ENCODE measurements at places on chromosomes 4 and X.

- H3K4me1 ChIP-seq, result no peaks in the 10 kb centered on the region
- no peak overlapping the region for H3K4me3 ChIP-seq
- no peaks in the 10 kb centered on the region for H3K27me3 ChIP-seq
- DNase-seq, result no peak
- H3K27ac ChIP-seq, result no peak overlapping the region
Observed at GRCh38 chr4:188596021-188596420, 456.8 kb downstream of the TRIML1 start.

GRCh38 chr4:76302826-76303438 lies 3.6 kb upstream of the STBD1 start:
- H3K4me3 ChIP-seq, result no peak overlapping the region
- H3K36me3 ChIP-seq, result no peaks in the 10 kb centered on the region
- no peak overlapping the region for H3K27ac ChIP-seq
- no peaks in the 10 kb centered on the region for H3K4me1 ChIP-seq
- H3K27me3 ChIP-seq, result no peaks in the 10 kb centered on the region

DNA sequence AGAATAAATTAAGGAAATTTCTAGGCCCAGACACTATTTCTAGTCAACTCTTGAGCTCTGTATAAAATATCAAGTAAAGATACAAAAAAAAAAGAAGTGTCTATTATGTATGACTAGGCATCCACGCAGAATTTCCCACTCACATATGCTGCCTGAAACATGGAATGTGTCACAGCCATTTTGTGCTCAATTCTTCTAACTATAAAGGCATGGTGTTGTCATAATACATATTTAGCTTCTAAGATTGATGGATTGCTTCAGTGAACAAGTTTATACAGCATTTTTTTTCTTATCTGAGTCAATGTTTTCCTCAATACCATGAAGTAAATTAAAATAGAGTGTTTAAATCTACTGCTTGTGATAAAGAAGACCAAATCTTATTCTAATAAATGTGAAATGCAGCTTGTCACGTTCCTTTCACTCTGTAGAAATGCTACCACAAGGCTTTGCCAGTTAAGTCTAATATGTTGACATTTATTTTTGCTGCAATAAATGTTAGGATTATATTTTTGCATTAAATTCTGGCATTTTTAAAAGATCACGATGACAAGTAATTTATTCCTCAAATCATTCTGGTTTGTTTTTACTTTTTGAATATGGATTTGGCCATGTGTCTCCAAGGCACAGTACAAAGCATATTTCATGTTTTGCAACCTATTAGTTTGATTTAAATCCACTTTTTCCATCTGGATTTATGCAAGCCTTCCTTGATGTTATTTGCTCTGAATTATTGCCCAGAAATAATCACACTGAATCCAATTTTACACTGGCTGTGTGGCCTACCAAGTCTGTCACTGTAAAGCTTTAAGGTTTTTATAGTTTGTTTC lies 1829.0 kb upstream of the PCDH7 start:
- no peak overlapping the region for H3K27ac ChIP-seq
- H3K4me1 ChIP-seq, result no peaks in the 10 kb centered on the region
- no peak for DNase-seq
- no peak overlapping the region for H3K4me3 ChIP-seq
- no peaks in the 10 kb centered on the region for H3K27me3 ChIP-seq
- no peaks in the 10 kb centered on the region for H3K36me3 ChIP-seq

- H3K36me3 ChIP-seq, result no peaks in the 10 kb centered on the region
- no peaks in the 10 kb centered on the region for H3K27me3 ChIP-seq
- H3K4me3 ChIP-seq, result no peak overlapping the region
Observed at GRCh38 chrX:104284507-104284906, 29.8 kb upstream of the ESX1 start.

GRCh38 chr4:105158837-105159236 lies 12.2 kb downstream of the TET2 start:
- H3K27ac ChIP-seq, result no peak overlapping the region
- H3K4me1 ChIP-seq, result no peaks in the 10 kb centered on the region
- no peak for DNase-seq
- H3K36me3 ChIP-seq, result no peaks in the 10 kb centered on the region

GRCh38 chr4:1985780-1986577 lies 22.8 kb downstream of the NELFA start:
- no peak overlapping the region for H3K27ac ChIP-seq
- peaks cover 76% of the 10 kb centered on the region for H3K36me3 ChIP-seq
- H3K4me1 ChIP-seq, result no peaks in the 10 kb centered on the region
- H3K27me3 ChIP-seq, result no peaks in the 10 kb centered on the region

DNA sequence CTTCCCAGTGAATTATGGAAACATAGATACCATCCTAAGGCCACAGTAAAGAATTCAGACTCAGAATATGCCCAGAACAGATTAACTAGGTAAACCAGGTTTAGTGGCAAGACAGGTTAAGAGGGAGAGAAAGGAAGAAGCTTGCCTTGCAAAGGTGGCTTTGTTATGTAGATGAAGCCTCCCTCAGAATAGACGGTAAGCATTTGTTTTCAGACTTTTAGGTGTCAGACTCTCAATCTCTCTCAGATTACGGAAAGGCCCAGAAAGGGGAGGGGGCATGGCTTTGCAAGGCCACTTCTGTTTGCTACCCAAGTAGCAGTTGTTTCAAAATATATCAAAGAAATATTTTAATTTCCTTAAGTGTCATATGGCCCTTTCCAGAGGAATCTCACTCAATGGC lies 457.1 kb upstream of the BOD1L1 start:
- no peak overlapping the region for H3K4me3 ChIP-seq
- no peak for DNase-seq
- no peaks in the 10 kb centered on the region for H3K4me1 ChIP-seq
- H3K27me3 ChIP-seq, result no peaks in the 10 kb centered on the region
- no peaks in the 10 kb centered on the region for H3K36me3 ChIP-seq
- H3K27ac ChIP-seq, result no peak overlapping the region

GRCh38 chrX:81308086-81308829 lies 106.4 kb downstream of the SH3BGRL start:
- no peaks in the 10 kb centered on the region for H3K27me3 ChIP-seq
- H3K27ac ChIP-seq, result no peak overlapping the region
- H3K4me3 ChIP-seq, result no peak overlapping the region
- no peaks in the 10 kb centered on the region for H3K4me1 ChIP-seq
- DNase-seq, result no peak

DNA sequence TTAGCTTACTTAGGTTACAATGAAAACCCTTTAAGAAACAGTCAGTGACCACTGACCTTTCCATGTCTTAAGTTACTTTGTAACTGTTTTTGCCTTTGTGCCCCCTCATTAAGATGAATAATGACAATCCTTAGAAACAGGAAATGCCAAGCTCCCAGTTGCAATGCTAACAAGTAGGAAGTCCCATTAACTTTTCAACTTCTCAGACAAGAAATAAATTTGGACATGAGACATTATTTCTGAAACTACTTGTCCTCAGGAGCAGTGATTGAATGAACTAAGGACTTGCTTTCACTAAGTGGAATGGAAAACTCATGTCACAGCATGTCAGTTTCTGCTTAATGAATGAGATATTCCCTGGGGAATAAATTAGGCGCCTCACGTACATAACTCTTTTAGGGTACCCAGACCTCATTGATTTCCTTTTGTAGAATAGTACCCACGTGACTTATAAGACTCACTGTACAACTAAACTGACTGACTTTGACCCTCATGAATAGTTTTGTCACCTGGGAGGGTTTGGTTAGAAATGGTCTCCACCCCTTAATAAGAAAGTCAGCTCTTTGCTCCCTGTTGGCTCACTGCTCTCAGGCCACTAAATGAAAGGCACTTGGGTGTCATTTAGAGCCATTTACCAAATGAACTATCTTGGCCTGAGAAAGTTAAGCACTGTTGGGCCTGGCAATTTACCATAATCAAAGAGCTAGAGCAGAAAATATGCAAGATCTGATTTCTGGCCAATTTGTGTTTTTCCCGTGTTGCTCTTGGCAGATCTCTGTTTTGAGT lies 383.9 kb downstream of the RPA4 start:
- no peaks in the 10 kb centered on the region for H3K36me3 ChIP-seq
- no peak overlapping the region for H3K4me3 ChIP-seq
- no peak overlapping the region for H3K27ac ChIP-seq
- H3K27me3 ChIP-seq, result no peaks in the 10 kb centered on the region
- H3K4me1 ChIP-seq, result no peaks in the 10 kb centered on the region

DNA sequence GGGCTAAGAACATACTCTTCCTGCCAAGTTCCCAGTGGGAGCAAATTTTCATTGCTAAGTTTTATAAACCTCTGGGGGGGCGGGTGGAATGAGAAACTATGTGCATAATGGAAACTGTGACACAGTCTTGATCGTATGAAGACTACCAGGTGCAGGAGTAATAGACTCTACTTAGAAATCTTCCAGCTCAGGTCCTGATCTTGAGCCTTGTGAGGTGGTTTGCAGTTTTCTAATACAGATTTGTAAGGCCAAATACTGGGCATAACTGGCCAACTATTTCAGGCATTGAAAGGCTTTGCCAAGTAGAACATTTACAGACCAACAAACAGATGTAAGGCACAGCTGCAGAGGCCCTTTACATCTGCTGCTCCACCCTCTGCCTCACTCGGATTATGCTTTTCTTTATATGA lies 89.7 kb upstream of the CBR4 start:
- no peak overlapping the region for H3K4me3 ChIP-seq
- H3K36me3 ChIP-seq, result peaks cover 4% of the 10 kb centered on the region
- H3K27ac ChIP-seq, result peak overlapping the region; percentile 79
- H3K4me1 ChIP-seq, result peaks cover 7% of the 10 kb centered on the region
- no peaks in the 10 kb centered on the region for H3K27me3 ChIP-seq

DNA sequence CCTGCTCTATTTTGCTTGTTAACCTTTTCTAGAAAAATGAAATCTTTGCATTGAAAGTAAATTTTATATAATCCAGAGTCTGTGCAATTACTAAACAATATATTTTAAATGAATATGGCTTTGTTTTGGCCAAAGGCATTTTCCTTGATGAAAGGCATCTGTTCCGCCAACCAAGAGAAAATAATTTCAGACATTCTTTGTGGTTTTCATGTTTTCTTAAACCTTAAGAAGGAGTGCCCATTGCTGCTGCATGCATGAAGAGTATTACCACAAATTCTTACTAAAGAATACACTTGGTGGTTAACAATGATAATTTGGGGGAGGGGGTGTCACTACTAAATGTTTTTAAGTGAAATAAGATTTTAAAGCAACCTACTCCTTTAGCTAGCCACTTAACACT lies 2.7 kb upstream of the PDGFC start:
- H3K27me3 ChIP-seq, result no peaks in the 10 kb centered on the region
- no peak overlapping the region for H3K27ac ChIP-seq
- no peak overlapping the region for H3K4me3 ChIP-seq
- no peak for DNase-seq
- H3K36me3 ChIP-seq, result no peaks in the 10 kb centered on the region

GRCh38 chr4:40458109-40458508 lies 123.0 kb downstream of the CHRNA9 start:
- no peak for DNase-seq
- no peaks in the 10 kb centered on the region for H3K36me3 ChIP-seq
- H3K27ac ChIP-seq, result no peak overlapping the region
- H3K4me3 ChIP-seq, result no peak overlapping the region

DNA sequence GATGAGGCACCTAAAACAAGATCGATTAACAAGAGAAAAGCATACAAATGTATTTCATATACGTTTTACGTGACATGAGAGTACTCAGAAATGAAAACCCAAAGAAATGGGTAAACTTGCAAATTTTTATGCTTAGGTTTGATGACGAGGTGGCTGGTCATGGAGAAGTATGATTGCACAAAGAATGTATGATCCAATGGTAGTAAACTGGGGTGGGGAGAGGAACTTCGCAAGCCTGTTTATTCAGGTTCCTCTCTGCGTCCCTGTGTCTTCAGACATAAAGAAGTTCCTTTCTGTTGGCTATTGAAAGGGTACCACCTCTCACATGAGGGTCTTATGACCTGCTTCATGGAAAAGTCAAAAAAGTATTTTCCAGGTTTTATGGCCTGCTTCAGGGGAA lies 309.2 kb downstream of the BCOR start:
- no peak overlapping the region for H3K4me3 ChIP-seq
- no peaks in the 10 kb centered on the region for H3K36me3 ChIP-seq
- no peak overlapping the region for H3K27ac ChIP-seq
- DNase-seq, result no peak
- no peaks in the 10 kb centered on the region for H3K4me1 ChIP-seq

GRCh38 chr4:53582194-53582593 lies 9.1 kb downstream of the LNX1 start:
- H3K36me3 ChIP-seq, result no peaks in the 10 kb centered on the region
- H3K4me1 ChIP-seq, result no peaks in the 10 kb centered on the region
- H3K27ac ChIP-seq, result no peak overlapping the region
- H3K4me3 ChIP-seq, result no peak overlapping the region
- no peaks in the 10 kb centered on the region for H3K27me3 ChIP-seq

- peaks cover 5% of the 10 kb centered on the region for H3K4me1 ChIP-seq
- no peak for DNase-seq
- H3K36me3 ChIP-seq, result no peaks in the 10 kb centered on the region
Observed at GRCh38 chr4:158787709-158788475, 19.1 kb downstream of the FNIP2 start.

- DNase-seq, result no peak
- H3K4me3 ChIP-seq, result no peak overlapping the region
- no peaks in the 10 kb centered on the region for H3K27me3 ChIP-seq
- H3K4me1 ChIP-seq, result no peaks in the 10 kb centered on the region
Observed at GRCh38 chrX:148412006-148412405, 88.4 kb upstream of the AFF2 start.

DNA sequence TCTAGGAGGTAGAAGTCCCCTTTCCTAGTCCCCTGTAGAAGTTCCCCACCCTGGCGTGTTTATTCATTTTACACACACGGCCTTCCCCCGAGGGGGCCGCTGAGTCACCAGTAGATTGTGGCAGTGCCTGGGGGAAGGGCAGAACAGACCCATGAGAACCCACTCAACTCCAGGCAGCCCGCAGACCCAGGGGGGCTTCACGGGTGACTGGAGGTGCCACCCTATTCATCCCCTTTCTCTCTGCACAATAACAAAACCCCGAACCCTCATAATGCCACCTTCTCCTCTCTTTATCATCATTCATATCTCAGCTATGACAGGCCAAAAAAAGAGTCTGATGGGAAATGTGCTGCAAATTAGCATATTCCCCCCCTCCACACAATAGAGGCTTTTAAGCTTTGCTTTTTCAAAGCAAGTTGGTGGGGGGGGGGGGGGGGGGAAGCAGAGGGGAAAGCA lies 20.4 kb upstream of the GPM6B start:
- H3K4me3 ChIP-seq, result no peak overlapping the region
- H3K36me3 ChIP-seq, result no peaks in the 10 kb centered on the region
- no peaks in the 10 kb centered on the region for H3K27me3 ChIP-seq
- no peak for DNase-seq

- no peak overlapping the region for H3K27ac ChIP-seq
- H3K36me3 ChIP-seq, result no peaks in the 10 kb centered on the region
Observed at GRCh38 chr4:13546941-13547484, 2.7 kb upstream of the NKX3-2 start.

- DNase-seq, result no peak
- peak overlapping the region; percentile 67 for H3K4me3 ChIP-seq
- H3K27ac ChIP-seq, result peak overlapping the region; percentile 38
- H3K27me3 ChIP-seq, result no peaks in the 10 kb centered on the region
- H3K4me1 ChIP-seq, result no peaks in the 10 kb centered on the region
Observed at GRCh38 chrX:71492231-71493065, 40.5 kb upstream of the OGT start.

- no peaks in the 10 kb centered on the region for H3K27me3 ChIP-seq
- no peaks in the 10 kb centered on the region for H3K4me1 ChIP-seq
- no peak overlapping the region for H3K27ac ChIP-seq
- H3K4me3 ChIP-seq, result no peak overlapping the region
Observed at GRCh38 chrX:7059214-7059838, 88.2 kb upstream of the STS start.

GRCh38 chr4:165737309-165737972 lies 135.6 kb upstream of the TLL1 start:
- DNase-seq, result no peak
- H3K27ac ChIP-seq, result no peak overlapping the region

GRCh38 chrX:1472975-1473374 lies 20.3 kb upstream of the ASMTL start:
- DNase-seq, result no peak
- no peaks in the 10 kb centered on the region for H3K36me3 ChIP-seq
- no peaks in the 10 kb centered on the region for H3K4me1 ChIP-seq

Data from ascending aorta (tissue), 2 donors.